ENCODE measurements at places on chromosomes 13 and 19.

- DNase-seq = peak; percentile 6
Observed at GRCh38 chr19:32041681-32042292, 303.6 kb upstream of the ZNF507 start.

DNA sequence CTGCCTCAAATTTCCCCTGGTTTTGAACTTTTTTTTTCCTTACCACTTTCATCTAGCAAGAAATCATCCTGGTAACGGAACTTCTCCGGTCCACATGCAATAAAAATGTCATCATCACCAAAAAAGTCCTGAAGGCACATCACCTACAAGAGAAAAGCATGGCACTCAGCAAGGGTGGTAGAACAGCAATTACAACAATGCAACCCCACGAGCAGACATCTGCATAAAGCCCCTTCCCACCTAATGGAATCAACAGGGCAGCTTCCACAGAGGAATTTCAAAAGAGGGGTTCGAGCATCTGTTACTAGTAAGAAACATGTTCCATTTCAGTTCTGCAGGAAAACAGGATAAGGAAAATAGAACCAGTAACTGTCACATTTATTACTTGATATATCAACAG lies 183.9 kb downstream of the DCLK1 start:
- no peak for DNase-seq

GRCh38 chr13:22311734-22312404 lies 641.0 kb downstream of the FGF9 start:
- no peak for DNase-seq

DNA sequence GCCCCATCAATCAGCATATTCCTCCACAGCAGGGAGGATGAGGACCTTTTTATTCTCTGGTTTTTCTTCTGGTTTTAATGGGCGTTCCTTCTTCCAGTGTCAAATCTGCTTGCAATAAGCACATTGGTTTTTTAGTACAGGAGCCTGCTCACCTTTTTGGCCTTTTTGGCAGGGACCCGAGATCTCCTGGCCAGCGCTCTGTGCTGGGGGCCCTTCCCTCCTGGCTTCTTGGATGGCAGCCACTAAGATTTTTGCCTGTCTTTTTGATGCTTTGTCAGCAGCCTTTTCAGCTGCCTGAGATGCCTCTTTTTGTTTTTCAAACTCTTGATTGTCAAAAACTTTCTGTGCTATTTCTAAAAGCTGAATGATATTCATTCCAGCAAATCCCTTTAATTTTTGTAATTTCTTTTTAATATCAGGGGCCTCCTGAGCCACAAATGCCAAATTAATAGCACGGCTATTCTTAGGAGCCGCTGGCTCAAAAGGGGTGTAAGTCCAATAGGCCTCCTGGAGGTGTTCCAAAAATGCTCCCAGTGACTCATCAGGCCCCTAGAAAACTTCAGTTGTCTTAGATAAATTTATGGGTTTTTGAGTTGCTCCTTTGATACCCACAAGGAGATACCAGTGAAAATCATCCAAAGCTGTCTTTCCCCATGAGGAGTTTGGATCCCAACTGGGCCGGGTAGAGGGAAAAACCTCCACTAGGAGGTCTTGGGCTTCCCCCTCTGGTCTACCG lies 73.0 kb downstream of the ZNF100 start:
- no peak for DNase-seq

- no peak for DNase-seq
Observed at GRCh38 chr13:47475441-47475948, 525.6 kb downstream of the SUCLA2 start.

GRCh38 chr13:22828081-22828480 lies 352.7 kb upstream of the SGCG start:
- no peak for DNase-seq

DNA sequence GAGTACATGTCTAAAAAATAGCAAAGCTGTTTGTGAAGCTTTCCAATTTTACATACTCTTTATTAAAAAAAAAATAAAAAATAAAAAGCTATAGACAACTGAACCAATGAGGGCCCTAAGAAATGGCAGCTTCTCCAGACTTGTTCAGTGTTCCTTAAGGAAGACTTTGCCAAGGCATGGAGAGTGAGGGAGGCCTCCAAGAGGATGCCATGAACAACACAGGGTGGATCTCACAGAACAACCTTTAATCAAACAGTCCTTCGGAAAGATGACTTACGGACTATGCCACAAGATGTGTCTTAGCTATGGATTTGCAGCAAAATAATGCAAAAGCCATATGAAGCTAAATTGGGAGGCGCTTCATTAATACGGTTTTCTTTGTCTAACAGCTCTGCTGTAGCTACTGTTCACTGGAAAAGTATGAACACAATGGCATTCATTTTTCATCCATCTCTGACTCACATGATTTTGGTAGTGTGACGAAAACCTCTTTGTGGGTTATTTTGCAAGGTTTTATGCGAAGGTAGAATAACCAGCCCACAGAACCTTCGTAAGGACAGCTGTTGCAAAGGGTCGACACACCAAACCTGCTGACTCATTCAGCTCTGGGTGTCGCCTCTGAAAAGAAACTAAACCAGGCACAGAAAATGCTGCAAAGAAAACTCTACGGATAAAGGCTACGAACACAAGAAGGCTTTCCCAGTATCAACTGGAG lies 27.7 kb downstream of the EFNB2 start:
- DNase-seq = no peak

GRCh38 chr19:277581-278165 lies 13.5 kb downstream of the PLPP2 start:
- no peak for DNase-seq

DNA sequence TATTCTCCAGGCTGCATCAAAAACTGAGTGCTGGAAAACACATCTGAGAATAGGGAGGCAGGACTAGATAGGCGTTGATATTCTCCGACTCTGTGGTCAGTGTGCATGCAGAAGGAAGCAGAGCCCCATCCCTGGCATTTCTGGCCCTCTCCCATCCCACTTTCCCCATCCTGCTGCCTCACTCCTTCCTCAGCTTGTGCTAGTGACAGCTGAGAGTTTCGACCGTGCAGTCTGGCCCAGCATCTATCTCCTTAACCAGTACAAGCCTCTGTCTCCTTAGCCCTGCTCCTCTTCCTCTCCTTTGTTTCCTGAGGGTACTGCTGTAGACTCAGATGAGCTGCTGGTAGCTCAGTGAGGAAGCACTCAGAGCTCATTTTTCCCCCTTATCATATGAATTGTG lies 163.2 kb downstream of the SUCLA2 start:
- no peak for DNase-seq

- DNase-seq = no peak
Observed at GRCh38 chr19:10878253-10878652, 6.9 kb downstream of the CARM1 start.

GRCh38 chr13:38941353-38941945 lies 49.2 kb downstream of the STOML3 start:
- DNase-seq = no peak

GRCh38 chr19:50817941-50818858 lies 5.4 kb downstream of the KLK1 start:
- DNase-seq = no peak

GRCh38 chr13:91153372-91153771 lies 194.1 kb upstream of the MIR17HG start:
- no peak for DNase-seq

DNA sequence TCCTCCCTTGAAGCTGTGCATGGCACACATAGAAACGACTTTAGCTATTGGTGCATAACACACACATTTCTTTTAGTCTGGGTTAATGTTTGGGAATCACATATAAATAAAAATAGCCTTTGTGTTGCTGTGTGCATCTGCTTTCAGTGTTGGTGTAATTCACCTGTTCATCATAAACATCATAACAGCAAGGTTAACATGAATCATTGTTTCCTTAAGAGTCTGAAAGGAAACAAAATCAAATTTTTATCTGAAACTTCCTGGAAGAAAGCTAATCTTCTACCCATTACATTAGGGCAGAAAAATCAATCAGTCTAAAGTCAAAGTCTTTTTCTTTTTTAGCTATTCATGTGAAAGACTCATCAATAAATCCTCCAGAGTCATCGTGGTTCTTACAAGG lies 35.0 kb upstream of the TNFSF11 start:
- DNase-seq = no peak

DNA sequence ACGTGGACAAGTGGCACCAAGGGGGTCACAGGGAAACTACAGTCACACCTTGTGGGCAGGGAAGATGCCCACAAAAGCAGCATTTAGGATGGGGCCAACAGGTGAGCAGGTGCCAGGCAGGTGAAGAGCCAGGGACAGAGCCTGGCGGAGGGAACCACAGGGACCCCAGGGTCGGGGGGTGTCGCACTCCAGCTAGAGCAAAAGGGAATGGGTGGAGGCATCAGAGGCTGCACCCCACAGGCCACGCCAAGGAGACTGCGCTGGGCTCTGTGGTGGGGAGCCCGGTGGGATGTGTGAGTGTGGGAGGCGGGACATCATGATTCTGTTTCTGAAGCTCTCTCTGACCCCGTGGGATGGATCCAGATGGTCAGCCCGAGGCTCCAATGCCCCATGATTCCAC lies 66.7 kb downstream of the EPS15L1 start:
- DNase-seq = no peak

GRCh38 chr13:112820318-112820717 lies 130.5 kb downstream of the ATP11A start:
- DNase-seq = no peak
